Daoy (cell line): ENCODE measurements at places on chromosomes 2 and 18. TPM values are rescaled to one million over a fixed set of nuclear protein-coding genes. Genes with fewer than 3 reads are reported as not detected.
A peak's percentile ranks its signal among the peaks of the same experiment; 100 is the strongest.

- DNase-seq = no peak
These were observed 91.4 kb upstream of the OTOS start for GRCh38 chr2:240231838-240232244.

Gene VAMP8
- total RNA-seq = 6.0 and 9.8 TPM in 2 replicates

Gene CYRIA
- 0.48 and 0.80 TPM in 2 replicates for total RNA-seq

Gene CRYGC
- total RNA-seq = not detected in 2 replicates

DNA sequence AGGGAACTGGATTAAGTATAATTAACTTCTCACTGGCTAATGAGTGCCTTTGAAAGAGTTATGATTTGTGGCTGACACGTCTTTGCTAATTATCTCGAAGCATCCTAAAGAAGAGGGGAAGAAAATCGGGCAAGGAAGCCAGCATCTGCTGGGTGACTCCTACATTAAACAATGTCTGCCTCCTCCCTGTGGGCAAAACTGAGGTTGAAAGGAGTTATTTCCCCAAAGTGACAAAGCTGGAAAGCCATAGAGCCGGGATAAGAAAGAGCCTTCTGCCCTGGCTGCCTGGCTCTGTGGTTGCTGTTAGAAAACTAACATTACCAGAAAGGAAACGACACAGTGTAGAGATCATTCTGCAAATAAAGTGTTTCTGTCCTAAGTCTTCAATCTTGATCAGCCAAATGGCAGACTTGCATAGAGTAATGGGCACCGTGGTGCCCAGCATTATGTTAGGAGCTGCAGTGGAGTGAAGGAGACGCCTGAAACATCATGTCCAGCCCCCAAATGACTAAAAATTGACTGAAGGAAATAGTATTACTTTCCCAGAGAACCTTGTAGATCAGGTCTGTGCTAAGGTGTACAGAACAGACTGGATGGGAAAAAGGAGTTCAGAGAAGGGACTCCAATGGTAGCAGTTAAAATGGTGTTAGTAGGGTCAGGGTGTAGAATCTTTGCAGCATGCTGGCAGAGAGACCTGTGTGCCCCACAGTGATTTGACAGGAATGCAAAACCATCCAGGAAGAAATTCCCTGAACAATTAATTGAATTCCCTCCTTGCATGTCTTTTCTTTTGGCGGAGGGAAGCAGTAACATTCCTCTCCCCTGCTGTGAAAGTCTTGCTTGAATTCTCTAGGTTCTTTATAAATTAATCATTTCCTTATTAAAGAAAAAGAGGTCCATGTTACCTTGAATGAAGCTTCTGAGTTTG lies 44.4 kb downstream of the ALPK2 start:
- peak; percentile 75 for DNase-seq

DNA sequence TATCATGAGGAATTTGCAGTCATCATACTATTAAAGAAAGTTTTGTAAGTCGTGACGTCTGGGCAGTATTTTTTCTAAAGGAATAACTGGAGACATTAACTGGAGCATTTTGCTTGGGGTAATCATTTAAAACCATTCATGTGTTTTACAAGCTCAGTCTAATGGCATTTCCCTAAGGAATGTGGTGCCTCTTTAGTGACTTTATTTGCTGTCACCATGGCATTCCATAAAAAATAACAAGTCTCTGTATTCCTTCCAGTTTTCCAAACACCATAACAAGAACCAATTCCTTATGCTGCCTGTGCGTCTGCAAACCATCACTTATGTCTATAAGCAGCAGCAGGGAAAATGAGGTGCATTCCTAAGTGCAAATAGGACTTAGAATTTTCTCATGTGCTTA lies 82.8 kb downstream of the EPB41L3 start:
- no peak for DNase-seq

DNA sequence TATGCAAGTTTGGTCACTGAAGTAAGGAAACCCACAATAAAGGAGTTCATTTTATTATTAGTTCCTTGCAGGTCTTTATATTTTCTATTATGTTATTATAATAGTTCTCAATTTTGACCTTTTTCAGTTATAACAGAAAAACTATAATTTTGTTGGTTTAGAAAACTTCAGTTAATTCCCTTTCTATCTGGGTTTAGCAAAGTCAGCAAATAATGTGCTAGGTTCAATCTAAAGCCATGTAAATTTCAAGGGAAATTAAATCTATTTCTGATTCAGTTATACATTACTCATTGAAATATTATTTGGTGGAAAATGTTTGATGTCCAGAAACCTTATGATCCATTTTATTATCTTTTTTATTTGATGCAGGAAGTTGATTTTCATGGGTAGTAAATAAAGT lies 43.7 kb downstream of the MYL1 start:
- no peak for DNase-seq

- no peak for DNase-seq
These were observed 145.1 kb upstream of the NYAP2 start for GRCh38 chr2:225254363-225254762.

DNA sequence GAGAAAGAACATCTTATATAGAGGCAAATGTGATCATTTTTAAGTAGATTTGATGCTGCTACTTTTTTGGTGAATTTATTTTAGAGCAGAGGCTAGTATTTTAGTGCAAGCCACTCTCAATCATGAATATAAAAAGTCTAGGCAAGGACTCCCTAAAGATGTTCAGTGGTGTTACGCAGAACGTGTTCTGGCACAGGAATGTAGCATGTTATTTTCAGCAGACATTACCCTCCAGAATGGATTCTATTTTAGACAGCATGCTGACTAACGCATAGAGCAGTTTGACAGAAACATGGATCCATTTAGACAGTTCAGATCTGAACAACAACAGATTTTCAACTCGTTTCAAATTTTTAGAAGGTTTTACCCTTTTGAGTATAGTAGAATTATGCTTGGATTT lies 54.1 kb downstream of the DSC3 start:
- no peak for DNase-seq

GRCh38 chr2:5729416-5729815 lies 37.2 kb downstream of the SOX11 start:
- DNase-seq = no peak

DNA sequence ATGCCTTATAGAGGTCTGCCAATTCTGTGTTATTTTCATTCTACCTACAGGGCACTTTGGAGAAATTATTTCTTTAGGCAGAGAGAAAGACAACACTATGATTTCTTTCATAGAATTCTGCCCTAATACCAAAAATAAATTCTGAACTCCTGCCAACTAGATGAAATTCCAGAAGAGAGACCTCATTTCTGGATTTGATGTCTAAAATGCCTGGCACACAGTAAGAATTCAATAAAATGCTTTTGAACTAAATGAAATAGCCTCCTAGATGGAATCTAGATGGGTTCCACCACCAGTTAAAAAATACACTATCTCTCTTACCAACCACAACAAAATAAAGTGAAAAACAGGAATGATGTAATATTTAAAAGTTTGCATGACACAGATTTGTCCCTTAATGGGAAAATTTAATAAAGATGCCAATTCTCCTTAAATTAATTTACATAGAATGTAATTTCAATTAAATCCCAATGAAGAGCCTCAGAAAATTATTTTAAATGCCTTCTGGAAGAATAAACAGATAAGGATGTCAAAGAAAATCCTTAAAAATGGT lies 75.0 kb downstream of the OSBPL1A start:
- no peak for DNase-seq

- peak; percentile 62 for DNase-seq
These were observed 23.4 kb upstream of the TANK start for GRCh38 chr2:161136696-161137324.

- DNase-seq = no peak
These were observed 3.1 kb downstream of the RAMP1 start for GRCh38 chr2:237862528-237862895.

DNA sequence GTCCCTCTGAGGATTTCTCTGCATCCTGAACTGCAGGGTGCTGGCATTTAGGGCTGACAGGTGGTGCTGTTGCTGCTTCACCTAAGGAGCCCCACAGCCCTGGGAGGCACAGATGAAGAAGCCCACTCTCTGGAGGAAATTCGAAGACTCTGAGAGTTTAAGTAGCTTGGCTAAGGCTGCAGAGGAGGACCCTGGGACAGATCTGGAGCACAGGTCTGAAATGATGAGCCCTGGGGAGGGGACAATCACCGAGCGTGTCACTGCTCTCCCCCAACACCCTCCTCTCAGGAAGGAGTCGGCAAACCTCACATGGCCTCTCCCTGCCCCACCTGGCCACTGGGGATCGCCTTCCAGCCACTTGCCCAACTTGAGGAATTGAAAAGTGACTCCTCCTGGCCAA lies 18.6 kb downstream of the CYP27C1 start:
- DNase-seq = no peak

Gene RTP5
- not detected in 2 replicates for total RNA-seq

GRCh38 chr2:107801498-107801897 lies 25.2 kb upstream of the RGPD4 start:
- no peak for DNase-seq

Gene BAZ2B
- 21.5 and 36.1 TPM in 2 replicates for total RNA-seq

Gene ANO7
- total RNA-seq = 0.69 TPM in 1 of 2 replicates, not detected in the other

DNA sequence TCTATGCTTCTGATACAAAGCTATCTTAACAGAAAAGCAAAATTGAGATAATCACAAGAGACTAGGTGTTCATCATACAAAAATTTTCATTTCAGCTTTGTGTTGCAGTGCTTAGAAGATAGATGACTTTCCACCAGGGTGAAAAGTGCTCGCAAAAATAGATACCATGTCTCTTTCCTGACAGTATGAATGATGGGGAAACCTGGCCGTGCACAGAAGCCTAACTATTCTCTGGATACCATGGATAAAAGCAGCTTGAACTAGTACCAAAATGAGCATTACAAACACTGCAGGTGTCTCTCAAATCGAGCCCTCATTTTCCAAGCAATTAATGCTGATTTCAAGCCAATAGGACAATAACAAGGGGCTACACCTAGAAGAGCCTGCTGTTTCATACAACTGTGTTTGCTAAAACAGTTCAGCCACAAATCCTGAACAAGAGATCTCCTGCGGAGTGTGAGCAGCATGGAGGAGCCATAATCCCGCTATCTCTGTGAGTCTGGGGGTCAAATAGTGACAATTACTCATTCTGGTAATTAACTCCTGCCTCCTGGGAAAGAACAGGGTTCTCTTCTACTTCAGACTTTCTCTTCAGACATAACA lies 507.6 kb downstream of the PID1 start:
- DNase-seq = no peak

DNA sequence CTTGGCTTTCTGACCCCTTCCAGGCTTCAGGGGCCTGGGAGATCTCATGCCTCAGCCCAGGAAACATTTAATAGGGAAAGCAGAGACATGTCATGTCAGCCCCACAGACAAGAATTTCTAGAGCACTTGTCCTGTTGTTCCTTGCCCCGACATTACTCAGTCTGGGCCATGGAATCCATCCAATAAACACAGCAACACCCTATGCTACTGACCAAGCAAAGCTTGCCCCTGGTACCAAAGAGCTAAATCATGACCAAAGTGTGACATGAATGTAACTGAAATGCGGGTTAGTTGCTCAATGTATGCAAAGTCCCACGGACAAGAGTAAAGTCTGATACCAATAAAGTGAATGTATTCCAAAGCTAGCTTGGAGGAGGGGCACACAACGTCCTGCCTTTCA lies 35.1 kb downstream of the EHD3 start:
- no peak for DNase-seq

- DNase-seq = no peak
These were observed 263.2 kb downstream of the KCNJ3 start for GRCh38 chr2:154961676-154962075.

- DNase-seq = no peak
These were observed 5.4 kb upstream of the GPBAR1 start for GRCh38 chr2:218255446-218255845.
